ENCODE measurements at places on chromosomes 7 and 10. TPM values are rescaled to one million over a fixed set of nuclear protein-coding genes. Genes with fewer than 3 reads are reported as not detected.

TES gene
- total RNA-seq: 66.0 TPM

OR2A1 gene
- not detected for total RNA-seq

ACTL6B gene
- total RNA-seq: not detected

- DNase-seq: peak; percentile 65
Measured at GRCh38 chr10:1159131-1160061, 103.2 kb downstream of the WDR37 start.

DNA sequence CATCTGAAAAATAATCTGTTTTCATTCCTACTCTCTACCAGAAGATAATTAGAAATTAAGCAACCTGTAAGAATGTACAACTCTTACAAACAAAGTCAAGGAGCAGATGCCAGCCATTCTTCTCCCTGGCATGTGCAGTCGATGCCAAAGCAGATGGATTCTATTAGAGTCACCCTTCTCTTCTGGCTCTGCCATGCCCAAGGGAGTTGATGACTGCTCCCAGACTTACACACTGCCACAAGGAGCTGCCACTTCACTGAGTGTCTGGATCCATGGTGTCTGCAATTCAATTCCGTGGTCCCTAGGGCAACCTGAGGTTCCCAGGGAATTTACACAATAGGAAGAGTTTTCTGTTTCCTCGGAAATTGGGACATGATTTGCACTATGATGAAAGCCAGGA, 89.1 kb upstream of the IFRD1 start:
- DNase-seq: no peak

- DNase-seq: no peak
Measured at GRCh38 chr7:36958111-36958733, 233.9 kb upstream of the AOAH start.

GRCh38 chr10:72275351-72276012, 1.8 kb downstream of the DDIT4 start:
- DNase-seq: no peak

GRCh38 chr10:89425000-89425399, 10.6 kb downstream of the IFIT5 start:
- DNase-seq: no peak

DNA sequence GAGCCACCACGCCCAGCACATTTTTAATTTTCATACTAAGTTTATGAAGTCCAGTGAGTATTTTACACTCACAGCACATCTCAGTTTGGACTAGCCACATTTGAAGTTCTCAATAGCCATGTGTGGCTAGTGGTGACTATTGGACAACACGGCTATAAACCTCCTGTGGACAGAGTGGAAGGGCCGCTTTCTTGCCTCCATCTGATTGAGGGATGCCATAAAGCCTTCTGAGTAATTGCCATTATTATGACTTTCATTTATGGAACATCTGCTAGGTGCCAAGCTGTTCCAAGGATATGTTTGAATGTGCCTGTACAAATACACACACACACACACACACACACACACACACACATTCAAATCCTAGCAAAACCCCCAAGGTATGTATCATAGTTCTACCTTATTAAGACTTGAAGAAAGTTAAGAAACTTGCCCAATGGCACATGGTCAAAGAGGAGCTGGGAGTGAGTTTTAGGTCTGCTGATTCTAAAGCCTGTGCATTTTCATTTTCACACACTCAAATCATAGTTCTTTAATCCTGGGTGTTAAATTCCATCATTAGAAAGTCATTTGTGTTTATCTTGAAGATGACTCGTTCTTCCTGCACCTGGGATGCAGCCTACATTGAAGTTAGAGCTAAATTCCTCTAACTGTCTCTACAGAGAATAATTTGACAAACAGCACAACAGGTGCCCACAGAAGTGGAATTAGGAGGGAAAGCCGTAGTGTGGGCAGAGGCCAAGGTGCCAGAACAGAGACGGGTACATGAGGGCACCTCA, 143.3 kb downstream of the PKD1L1 start:
- DNase-seq: no peak
